ENCODE measurements at places on chromosomes 12 and 14.
A peak's percentile ranks its signal among the peaks of the same experiment; 100 is the strongest.

- DNase-seq: no peak
These were observed 98.1 kb upstream of the GRIP1 start for GRCh38 chr12:66776974-66777373.

DNA sequence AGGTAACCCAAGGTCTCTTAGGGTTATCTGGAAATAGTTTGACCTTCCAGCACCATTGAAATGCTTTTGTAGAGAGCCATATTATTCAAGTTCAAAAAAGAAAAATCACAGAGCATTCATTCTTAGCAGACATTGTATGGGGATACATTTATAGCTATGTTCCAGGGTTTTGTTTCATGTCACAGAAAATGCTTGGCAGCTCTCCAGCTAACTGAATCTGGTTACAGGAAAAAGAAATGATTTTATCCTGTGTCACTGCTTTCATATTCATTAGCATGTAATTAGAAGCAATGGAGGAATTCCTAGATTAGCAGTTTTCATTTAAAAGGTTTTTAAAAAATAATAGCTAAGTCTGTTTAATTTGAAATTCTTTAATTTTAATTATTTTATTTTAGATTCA is 78.9 kb downstream of the SNAPC1 start:
- no peak for DNase-seq

- DNase-seq: peak; percentile 44
These were observed 3.5 kb downstream of the DEGS2 start for GRCh38 chr14:100155756-100156616.

- DNase-seq: no peak
These were observed 85.0 kb downstream of the CRADD start for GRCh38 chr12:93762059-93762719.

DNA sequence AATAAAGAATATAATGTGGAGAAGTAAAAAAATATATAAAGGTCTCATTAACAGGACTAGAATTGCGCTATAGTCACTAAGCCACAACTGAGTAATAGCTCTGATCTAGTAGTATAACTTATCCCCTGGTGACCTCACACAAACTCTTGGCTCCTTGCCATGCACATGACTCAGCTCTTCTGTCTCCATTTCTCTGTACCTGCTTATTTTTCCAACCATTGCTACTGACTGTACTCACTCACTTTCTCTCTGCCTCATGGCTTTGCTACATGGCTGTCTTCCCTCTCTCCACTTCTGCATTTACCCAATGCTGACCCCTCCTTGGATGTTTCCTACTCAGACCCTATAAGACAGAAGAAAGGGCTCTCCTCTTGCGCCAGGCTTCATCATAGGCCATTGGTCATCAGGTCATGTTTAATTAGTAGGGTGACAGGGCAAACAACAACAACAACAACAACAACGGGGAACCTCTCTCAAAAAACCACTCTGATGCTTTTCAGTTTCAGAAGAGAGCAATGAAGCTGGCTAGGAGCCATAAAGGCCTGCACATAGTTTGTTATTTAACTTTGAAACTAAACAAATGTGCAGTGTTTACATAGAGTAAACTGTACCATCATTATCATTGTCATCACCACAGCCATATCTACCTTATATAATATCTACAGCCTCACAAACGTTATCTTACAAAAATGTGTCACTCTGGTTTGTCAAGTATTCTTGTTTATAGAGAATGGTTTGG is 25.6 kb upstream of the KRAS start:
- no peak for DNase-seq

DNA sequence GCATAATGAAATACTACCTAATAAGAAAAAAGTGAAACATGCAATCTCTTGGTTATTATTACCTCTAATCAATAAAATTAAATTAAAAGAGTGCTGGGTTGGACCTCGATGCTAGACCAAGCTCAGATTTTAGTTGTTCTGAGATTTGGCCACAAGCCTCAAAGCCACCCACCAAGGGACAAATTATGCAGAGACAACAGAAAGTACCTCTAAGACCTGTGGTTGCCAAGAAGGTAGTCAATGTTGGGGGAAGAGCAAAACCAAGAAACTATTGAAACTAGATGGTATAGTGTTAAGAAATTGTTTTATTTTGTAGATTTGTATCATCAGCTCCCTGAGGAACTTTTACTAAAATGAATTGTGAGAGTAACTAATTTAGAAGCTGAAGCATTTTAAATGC is 43.8 kb upstream of the ARID2 start:
- DNase-seq: no peak

DNA sequence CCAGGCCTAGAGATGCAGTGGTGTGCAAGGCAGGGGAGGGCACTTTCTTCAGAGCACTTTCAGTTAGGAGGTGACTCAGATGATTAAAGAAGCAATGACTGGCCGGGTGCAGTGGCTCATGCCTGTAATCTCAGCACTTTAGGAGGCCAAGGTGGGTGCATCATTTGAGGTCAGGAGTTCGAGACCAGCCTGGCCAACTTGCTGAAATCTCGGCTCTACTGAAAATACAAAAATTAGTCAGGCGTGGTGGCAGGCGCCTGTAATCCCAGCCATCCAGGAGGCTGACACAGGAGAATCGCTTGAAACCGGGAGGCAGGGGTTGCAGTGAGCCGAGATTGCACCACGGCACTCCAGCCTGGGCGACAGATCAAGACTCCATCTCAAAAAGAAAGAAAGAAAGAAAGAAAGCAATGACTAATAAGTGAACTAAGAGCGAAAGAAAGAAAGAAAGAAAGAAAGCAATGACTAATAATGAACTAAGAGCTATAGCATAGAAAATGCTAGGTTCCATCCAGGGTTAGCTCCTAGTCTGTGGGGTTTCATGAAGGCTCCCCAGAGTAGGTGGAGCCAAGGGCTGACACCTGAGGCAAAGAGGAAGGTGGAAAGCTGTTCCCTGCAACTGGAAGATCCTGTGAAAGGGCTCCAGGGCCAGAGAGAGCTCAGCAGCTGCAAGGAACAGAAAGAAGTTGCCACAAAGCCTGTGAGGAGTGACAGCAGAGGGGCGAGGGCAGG is 334.5 kb downstream of the CACNA1C start:
- DNase-seq: no peak

DNA sequence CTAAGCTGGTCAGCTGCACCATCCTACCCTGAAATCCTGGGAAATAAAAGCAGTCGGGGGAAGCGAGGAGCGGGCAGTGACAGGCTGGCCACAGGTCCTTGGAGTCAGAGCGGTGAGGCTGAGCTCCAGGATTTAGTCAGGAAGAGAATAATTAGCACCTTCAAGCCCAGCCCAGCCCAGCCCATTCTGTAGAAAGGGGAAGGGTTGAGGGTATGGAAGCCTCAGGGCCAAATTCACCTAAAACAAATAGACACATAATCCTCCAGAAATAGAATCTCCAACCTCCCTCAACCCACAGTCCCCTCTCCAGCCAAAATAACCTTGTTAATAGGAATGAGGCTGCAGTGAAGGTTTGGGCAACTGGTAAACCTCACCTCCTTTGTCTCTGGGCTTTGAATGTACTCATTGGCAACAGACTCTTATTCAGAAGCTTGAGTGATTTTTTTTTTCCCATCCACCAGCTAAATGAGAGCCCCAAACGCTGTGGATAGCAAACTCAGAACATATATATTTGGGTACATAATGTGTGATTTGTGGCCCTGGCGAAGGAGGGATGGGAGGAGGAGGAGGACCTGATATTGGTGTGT is 334.1 kb downstream of the DPF3 start:
- DNase-seq: peak; percentile 23

GRCh38 chr12:131751335-131751734 is 40.4 kb downstream of the SFSWAP start:
- DNase-seq: no peak

GRCh38 chr14:81005540-81006228 is 50.3 kb downstream of the TSHR start:
- DNase-seq: no peak

DNA sequence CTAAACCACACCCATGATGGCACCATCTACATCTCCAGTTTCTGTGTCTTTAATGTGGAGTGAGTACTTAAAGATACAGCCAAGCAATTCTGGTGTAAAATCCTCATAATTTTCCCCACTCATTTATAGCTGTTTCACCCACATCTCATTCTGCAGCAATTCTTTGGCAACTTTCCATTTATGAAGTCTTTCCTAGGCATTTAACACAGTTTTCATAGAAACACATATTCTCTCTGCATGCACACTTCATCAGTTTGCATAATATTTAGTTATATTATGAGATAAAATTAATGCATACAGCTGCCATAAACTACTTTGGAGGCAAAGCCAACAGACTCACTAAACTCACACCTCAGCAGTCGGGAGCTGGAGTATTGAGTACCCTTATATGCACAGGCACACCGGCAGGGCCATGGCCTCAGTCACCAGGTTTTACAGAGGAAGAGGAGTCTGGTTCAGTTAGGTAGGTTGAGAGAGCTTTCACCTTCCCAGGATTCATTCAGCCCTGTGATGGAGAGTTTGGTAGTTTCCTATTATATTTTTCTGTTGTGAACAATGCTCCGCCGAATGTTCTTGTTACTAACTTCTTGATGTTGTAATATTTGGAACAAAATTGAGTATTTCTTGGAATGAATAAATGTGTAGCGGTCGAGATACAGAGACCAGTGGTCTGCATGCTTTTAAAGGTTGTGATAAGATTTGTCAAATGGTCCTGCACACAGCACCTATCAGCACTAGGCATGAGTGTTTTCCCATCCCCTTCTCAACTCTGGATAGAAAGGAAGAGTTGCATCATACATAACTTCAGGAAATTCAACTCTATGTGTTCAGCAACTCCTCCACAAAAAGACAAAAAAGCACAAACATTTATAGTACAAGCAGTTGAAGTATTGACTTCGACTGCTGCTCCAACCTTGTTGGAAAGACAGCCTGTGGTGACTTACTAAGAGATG is 123.5 kb downstream of the TTC8 start:
- DNase-seq: no peak

- DNase-seq: no peak
These were observed 6.1 kb downstream of the IFI27L2 start for GRCh38 chr14:94123296-94123695.

DNA sequence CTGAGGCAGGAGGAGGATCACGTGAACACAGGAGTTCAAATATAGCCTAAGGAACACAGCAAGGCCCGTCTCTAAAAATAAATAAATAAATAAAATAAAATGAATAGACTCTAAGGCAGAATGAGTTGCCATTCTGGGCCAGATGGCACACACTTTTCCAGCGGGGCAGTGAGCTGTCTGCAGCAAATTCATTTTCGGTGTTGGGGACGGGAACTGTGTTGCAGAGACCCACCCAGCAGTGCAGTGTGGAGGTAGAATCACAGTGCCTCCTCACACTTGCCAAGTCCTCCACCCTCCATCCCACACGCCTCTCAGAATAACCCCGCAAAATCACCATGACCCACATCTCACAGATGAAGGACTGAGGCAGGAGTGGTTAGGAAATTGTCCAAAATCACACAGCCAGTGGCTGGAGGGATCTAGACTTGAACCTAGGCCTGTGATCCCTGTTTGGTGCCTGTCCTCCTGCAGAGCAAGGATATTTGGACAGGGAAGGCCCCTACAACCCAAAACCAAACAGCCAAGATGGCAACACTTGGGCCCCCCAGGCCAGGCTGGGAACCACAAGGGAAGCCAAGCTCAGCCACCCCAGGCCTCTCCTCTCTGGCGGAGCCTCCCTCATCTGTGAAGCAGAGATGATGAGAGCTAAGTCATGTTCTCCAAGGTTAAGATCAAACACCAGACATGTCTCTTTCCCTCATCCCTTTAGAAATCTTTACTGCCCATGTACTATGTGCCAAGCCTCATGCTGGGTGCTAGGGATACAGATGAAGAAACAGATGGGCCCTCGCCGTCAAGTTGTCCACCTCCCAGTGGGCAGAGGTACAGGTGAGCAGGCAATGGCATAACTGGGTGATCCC is 152.7 kb downstream of the DPF3 start:
- DNase-seq: no peak

DNA sequence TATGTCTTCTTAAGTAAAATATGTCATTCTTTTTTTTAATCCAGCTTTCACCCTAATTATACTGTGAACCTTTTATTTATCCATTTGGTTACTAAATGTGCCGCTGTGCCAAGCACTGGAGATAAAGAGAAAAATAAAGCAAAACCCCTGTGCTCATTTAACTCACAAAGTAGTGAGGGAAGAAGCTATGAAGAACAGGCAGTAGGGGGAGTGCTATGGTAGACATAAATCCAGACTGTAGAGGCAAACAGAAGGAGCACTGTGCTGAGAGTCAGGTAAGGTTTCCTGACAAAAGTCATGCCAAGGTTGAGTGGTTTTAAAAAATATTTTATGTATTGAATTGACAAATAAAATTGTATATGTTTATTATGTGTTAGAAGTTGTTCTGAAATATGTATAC is 188.5 kb upstream of the SYT10 start:
- DNase-seq: no peak

- no peak for DNase-seq
These were observed 1.1 kb upstream of the PGF start for GRCh38 chr14:74956280-74957072.

DNA sequence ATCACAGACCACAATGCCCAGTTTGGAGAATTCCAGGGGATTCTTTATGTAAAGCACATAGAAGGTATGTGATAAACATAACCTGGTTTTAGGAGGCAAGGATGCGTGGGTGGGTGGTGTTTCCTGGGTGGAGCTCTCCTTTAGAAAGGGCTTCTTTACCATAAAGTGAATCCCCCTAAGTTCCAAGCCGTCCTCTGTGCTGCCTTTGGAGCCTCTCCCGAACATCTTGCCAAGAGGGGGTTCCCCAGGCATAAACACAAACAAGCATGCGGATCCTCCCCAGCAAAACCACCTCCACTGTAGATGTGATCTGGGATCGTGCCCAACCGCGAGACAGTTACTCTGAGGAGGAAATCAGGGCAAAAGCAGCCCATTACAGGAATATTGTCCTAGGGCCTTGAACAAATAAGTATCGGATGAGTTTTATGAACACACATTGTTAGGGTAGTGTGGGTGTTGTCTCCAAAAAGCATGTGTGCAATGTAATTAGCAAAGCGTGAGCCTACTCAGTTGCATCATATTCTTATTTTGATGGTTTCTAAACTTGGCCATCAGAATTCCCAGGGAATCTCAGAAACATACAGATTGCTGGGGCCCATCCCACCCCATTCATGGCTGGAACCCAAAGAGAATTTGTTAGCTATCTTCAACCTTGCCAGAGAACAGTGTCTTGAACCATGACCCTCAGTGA is 48.8 kb upstream of the CORO1C start:
- no peak for DNase-seq

GRCh38 chr14:21107283-21107800 is 6.5 kb downstream of the TMEM253 start:
- DNase-seq: no peak

DNA sequence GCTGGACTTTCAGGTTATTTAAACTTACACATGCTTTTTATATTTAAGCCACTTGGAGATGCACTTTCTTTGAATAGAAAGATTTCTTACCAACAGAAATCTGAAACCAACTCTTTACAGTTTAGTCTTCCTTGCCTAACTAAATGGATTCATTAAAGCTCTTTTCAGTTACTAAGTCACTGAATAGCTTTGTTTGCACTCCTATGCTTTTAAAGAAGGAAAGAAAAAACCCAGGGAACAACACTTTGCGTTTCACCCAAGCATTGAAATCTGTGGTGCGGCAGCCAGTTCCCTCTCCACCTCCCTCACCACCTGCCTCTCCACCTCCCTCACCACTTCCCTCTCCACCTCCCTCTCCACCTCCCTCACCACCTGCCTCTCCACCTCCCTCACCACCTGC is 70.3 kb downstream of the RIMBP2 start:
- no peak for DNase-seq

Measured in right kidney (tissue), 9 donors.